ENCODE measurements at places on chromosomes 7 and 10.

- no peak overlapping the region for H3K4me3 ChIP-seq
- no peak overlapping the region for H3K27ac ChIP-seq
- H3K27me3 ChIP-seq, result no peaks in the 10 kb centered on the region
- no peak for DNase-seq
Measured at GRCh38 chr7:135519233-135519688, 9.4 kb upstream of the CNOT4 start.

GRCh38 chr10:124632064-124632531 is 112.1 kb downstream of the FAM53B start:
- H3K4me1 ChIP-seq, result no peaks in the 10 kb centered on the region
- no peaks in the 10 kb centered on the region for H3K36me3 ChIP-seq
- H3K27me3 ChIP-seq, result no peaks in the 10 kb centered on the region
- DNase-seq, result peak; percentile 8
- no peak overlapping the region for H3K27ac ChIP-seq

DNA sequence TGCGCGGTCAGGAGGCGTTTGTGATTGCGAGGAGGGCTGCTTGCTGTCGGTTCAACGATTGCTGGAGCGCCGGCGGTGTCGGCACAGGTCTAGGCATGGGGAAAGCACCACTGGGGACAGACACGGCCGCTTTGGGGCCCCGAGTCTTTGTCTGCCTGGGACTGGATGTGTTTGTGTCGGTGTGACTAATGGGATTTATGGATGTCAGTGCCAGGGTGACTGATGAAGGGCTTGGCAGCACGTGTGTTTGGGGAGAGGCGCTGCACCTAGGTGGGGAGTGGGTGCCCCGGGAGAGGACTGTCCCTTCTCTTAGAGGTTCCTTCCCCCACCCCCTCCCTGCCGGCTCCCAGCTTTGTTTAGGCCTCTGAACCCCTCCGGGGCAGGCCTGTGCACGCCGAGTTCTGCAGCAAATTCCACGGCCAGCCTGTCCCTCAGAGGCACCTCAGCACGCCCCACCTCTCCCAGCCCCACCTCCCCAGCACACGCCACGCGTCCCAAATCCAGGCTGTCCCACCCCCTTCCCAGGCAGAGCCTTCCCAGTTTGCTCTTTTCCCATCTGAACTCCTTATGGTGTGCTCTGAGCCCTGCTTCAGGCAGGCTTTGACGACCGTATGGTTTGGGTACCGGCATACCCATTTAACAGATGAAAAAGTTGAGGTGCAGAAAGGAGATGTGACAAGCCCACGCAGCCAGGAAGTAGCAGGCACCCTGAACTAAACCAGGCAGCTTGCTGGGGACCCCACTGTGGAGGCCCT is 6.4 kb upstream of the TNRC18 start:
- peaks cover 4% of the 10 kb centered on the region for H3K36me3 ChIP-seq
- peaks cover 23% of the 10 kb centered on the region for H3K4me1 ChIP-seq
- H3K27ac ChIP-seq, result peak overlapping the region; percentile 100

DNA sequence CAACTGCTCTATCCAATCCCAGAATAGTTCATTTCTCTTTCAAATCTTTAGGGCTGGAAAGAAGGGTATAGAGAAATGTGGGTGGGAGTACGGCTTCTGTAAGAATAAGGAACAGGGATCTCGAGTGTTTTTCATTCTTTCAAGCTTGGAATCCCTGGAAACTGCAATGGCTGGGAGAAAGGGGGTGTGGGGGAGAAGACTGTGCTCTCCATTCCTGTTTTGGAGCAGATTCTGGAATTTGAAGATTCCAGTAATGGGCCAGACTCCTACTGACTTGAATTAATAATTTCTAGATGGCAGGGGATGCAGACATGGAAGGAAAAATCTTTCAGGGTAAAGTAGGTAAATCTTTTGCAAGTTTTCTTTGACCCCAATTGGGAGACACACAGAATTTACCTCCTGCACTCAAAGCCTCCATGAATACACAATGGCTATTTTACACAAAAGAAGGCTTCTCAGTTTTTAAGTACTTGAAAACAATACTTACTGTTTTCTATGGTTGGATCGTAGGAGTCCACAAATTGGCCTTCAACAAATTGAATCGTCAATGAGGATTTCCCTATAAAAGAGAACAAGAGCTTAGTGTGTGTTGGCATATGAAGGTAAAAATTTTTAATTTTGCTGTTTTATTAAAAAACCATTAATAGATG is 29.1 kb downstream of the RHEB start:
- H3K36me3 ChIP-seq, result peaks cover 49% of the 10 kb centered on the region
- no peaks in the 10 kb centered on the region for H3K27me3 ChIP-seq
- no peak overlapping the region for H3K27ac ChIP-seq
- no peak overlapping the region for H3K4me3 ChIP-seq
- H3K4me1 ChIP-seq, result peaks cover 25% of the 10 kb centered on the region
- no peak for DNase-seq

DNA sequence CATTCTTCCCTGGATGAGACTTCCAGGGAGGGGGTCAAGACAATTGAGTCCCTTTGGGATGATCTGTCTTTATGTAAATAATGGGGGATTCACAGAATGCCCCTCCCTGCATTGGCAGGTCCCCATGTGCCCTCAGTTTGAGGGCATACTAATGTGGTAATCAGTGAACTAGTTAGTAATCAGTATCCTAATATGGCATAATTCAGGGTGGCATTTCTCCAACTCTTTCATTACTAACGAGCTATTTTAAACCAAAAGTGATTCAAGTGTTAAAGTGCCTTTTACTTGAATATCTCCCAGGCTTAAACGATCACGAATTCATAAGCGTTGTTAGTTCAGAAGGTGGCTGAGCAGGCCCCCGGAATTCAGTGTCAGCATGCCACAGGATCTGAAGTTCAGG is 1.6 kb upstream of the DNAJB6 start:
- peaks cover 3% of the 10 kb centered on the region for H3K27me3 ChIP-seq
- no peaks in the 10 kb centered on the region for H3K36me3 ChIP-seq
- H3K4me1 ChIP-seq, result peaks cover 45% of the 10 kb centered on the region
- DNase-seq, result no peak
- H3K4me3 ChIP-seq, result no peak overlapping the region

GRCh38 chr10:17802976-17803375 is 6.2 kb upstream of the MRC1 start:
- H3K27me3 ChIP-seq, result peaks cover 6% of the 10 kb centered on the region
- H3K4me3 ChIP-seq, result no peak overlapping the region
- no peaks in the 10 kb centered on the region for H3K36me3 ChIP-seq
- no peaks in the 10 kb centered on the region for H3K4me1 ChIP-seq
- DNase-seq, result no peak

GRCh38 chr7:123941391-123942180 is 16.5 kb downstream of the SPAM1 start:
- H3K27me3 ChIP-seq, result no peaks in the 10 kb centered on the region
- peaks cover 5% of the 10 kb centered on the region for H3K4me1 ChIP-seq
- no peak overlapping the region for H3K27ac ChIP-seq
- no peaks in the 10 kb centered on the region for H3K36me3 ChIP-seq
- no peak overlapping the region for H3K4me3 ChIP-seq
- no peak for DNase-seq

- no peaks in the 10 kb centered on the region for H3K36me3 ChIP-seq
- peaks cover 6% of the 10 kb centered on the region for H3K27me3 ChIP-seq
- H3K4me3 ChIP-seq, result peak overlapping the region; percentile 37
- peak overlapping the region; percentile 60 for H3K27ac ChIP-seq
- peak; percentile 45 for DNase-seq
- H3K4me1 ChIP-seq, result peaks cover 69% of the 10 kb centered on the region
Measured at GRCh38 chr7:151012911-151013347, 11.4 kb downstream of the ATG9B start.

DNA sequence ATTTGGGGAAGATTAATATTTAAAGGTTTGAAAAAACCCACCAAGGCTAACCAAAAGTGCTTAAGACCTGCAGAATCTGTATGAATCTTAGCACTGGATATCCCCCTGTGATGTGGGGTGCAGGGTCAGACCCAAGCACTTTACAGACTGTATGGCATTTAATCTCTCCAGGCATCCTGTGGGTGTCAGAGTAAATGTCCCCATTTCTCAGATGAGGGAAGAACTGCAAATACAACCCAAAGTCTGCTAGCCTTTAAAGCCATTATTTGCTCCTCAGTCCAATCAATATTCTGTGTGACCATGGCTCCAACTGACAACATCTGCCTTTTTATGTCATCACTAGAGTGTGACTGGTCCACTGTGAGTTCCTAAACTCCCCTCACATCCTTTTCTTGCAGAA is 10.0 kb upstream of the MBL2 start:
- peaks cover 37% of the 10 kb centered on the region for H3K4me1 ChIP-seq
- H3K36me3 ChIP-seq, result no peaks in the 10 kb centered on the region
- DNase-seq, result no peak
- no peak overlapping the region for H3K4me3 ChIP-seq
- no peak overlapping the region for H3K27ac ChIP-seq
- no peaks in the 10 kb centered on the region for H3K27me3 ChIP-seq

DNA sequence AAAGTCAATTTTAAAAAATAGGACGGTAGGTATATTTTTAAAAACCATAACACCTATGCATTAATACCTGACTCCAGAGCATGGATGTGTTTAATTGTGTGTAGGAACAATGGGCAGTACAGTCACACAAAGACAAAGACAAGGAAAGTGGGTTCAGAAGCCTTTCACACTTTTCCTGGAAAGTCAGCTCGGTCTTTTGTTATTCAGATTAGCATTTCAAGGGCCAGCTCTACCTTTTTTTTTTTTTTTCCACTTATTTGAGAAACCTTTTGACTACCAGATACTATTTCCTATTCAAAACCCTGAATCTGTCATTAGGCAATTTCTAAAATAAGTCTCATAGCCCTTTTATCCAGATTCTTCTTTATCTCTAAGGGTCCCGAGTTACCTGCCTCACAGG is 401.9 kb downstream of the PARD3 start:
- no peak for DNase-seq
- H3K4me1 ChIP-seq, result peaks cover 19% of the 10 kb centered on the region
- no peak overlapping the region for H3K4me3 ChIP-seq
- no peaks in the 10 kb centered on the region for H3K36me3 ChIP-seq
- H3K27ac ChIP-seq, result no peak overlapping the region
- no peaks in the 10 kb centered on the region for H3K27me3 ChIP-seq

All from HepG2 (cell line).